ENCODE measurements at places on chromosomes 3 and 15.

DNA sequence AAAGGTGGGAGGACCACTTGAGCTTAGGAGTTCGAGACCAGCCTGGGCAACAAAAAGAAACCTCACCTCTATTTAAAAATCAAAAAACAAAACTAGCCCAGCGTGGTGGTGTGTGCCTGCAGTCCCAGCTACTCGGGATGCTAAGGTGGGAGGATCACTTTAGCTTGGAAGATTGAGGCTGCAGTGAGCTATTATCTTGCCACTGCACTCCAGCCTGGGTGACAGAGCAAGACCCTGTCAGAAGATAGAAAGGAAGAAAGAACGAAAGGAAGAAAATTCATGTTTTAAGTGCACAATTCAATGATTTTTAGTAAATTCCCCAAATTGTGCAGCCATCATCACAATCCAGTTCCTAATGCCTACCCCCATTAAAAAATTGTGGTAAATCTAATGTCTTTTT is 7.8 kb downstream of the FSD2 start:
- no peak for DNase-seq

GRCh38 chr3:170811515-170811914 is 58.5 kb downstream of the RPL22L1 start:
- no peak for DNase-seq

DNA sequence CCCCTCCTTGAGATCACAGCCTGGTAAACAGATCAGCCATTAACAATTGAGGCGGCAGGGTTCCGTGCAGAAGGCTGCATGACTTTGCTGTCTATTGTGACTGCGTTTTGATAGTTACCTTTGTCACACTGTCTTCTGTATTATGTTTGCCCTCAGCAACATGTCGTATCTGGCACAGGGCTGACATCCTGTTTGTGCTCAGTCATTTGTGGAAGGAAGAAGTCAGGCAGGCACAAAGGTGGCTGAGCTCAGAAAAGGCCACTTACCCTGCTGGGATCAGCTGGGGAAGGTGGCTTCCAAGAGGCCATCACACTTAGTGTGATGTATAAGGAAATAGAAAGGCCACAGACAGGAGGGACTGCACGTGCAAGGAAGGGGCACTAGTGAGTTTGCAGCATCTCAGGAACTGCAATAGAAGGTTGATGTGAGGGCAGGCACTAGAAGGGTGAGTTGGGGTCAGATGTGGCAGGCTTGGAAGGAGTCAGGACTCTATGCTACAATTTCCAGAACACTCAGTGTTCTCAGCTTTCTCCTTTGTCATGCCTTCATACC is 13.4 kb downstream of the PML start:
- DNase-seq, result peak; percentile 80

DNA sequence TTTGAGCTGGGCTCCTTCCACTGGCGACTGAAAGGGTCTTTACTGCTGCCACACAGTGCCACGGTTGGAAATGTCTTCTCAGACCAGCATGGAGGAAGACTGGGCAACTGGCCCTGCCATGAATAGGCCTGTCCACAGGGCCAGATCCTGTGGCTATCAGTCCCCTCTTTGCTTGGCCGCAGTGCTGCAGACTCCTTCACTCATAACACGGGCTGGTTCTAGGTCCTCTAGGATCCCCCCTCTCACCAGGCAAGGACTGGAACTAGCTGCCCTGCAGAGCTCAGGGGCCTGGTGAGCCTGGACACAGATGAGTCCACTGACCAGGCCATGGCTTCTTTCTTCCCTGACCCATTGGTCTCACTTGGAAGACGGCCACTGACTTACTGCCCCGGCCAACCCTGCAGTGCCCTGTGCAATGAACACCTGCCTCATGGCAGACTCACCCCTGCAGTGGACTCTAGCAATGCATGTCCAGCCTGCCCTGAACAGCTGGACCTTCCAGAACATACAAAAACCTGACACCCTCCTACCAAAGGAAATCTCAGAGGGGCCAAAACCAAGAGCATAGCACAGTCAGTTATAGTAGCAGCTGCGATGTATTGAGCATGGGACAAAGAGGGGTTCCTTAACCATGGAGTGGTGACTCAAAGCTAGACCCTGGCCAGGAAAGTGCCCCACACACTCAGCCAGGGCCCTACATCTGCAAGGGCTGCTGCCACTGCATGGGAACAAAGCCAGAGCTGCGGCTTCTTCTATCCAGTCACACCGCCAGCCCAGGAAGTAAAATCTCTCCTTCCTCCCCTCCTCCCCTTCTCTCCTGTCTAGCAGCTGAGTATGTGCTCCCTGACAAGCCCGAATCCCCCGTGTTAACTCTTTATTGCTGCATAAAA is 72.1 kb upstream of the ITGA11 start:
- DNase-seq, result no peak

DNA sequence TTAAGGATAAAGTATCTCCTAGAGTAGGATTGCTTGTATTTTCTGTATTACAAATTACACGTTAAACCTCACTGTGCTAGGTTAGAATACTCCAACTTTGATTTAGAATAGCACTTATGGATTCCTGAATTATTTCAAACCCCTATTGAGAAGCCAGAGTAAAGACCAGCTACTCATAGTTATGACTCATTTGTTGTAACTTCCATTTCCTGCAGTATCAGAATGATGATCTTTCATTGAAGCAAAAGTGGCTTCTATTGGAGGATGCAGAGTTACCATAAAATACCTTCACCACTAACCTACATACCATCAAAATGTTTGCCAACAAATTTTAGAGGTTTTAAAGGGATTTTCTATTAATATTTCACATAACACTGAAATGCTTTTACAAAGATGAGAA is 1322.7 kb upstream of the ALCAM start:
- no peak for DNase-seq

DNA sequence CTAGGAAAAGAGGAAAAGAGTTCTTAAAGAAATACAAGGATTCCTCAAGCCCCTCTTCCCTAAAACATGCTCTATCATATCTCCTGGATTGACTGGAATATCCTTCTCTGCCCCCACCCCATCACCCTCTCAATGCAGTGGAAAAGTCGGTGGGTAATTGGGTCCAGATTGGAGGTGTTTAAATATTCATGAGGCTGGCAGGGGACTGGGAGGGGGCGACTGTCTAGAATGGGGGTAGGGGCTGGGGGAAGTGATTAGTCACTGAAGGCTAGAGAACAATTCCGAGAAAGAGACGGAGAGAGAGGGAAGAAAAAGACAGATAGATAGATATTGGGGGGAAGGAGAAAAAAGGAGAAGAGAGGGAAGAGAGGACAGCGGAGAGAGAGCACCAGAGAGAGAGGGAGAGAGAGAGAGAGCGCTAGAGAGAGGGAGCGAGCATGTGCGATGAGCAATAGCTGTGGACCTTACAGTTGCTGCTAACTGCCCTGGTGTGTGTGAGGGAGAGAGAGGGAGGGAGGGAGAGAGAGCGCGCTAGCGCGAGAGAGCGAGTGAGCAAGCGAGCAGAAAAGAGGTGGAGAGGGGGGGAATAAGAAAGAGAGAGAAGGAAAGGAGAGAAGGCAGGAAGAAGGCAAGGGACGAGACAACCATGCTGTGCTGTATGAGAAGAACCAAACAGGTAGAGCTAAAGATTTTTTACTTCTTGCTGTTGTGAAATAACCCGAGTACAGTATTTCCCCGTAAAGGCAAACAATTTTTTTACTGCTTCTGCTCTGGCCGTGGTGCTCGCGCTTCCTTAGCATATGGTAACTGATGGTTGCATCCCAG is at the start of gene GAP43:
TSS of gene GAP43 (plus strand) at position 467 of the 825 bp plus-strand sequence. CDS start at position 647, 180 bp downstream.
- DNase-seq, result peak; percentile 18

- no peak for DNase-seq
Measured at GRCh38 chr3:63661242-63661641, 8.8 kb downstream of the SNTN start.

DNA sequence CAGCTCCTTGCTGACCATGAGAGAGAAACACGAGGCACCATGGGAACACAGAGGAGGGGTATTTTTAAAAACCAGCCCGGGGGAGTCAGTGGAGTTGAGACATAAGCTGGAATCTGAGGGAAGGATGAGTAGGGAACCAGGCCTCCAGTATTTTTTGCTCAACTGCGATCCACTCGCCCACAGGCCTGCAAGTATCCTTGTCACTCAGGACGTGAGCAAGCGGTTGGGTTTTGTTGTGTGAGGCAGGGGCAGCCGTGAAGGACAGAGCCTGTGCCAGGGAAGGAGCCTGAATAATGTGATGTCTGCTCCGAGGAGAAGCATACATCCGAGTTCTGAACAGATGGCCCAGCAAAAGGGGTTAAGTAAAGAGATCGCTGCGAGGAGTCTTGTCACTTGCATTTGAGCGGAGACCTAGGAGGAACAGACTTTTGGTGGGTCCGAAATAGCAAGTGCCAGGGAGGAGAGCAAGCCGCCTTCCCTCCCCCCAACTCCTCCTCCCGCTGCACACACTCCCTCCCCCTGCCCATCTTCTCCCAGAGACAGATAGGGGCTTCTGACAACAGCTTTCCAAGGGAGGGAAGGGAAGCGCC is 20.4 kb upstream of the NTRK3 start:
- DNase-seq, result no peak

DNA sequence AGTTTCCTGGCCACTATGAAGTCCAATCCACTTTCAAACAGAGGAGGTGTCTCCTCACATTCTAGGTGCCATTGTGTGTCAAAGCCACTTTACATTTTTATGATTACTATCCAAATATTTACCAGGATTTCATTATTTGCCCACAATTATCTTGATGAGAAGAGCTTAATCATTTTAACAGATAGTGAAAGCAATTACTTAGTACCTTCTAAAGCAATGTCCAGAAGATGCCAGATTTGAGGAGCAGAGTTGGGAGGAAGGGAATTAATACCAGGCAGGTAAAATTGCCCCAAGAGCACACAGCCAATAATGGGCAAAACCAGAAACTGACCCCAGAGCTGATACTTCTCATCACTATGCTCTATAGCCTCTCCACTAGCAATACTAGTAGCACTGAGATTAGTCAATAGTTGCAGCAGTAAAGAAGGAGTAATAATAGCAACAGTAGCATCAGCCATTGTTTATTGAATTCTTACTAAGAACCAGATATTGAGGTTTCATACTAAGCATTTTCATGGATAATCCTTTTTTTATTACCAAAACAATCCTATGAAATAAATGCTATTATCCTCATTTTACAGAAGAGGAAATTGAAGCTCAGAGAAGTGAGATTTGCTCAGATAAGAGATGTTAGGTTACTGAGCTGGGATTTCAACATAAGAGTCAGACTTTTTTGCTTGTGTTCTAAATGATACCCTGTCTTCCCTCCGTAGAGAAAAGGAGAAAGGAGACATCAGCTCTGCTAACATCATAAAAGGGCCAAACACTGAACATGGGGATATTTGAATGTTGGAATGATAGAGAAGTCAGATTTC is 509.3 kb upstream of the CFAP20DC start:
- DNase-seq, result peak; percentile 30

DNA sequence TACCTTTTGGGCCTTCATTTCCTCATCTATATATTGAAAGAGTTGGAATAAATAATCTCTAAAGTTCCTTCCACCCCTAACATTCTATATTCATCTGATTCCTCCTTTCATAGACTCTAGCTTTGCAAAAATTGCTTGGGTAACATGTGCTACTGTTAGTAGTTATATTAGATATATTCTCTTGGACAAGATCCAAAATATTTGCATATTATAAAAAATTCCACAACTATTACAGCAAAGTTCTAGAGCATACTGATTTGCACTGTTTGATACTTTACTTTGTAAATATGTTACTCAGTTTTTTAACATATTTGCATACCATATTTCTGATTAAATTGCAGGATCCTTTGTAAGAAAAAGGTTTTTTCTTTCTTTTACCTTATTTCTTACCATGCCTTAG is 95.9 kb upstream of the UBE2E2 start:
- no peak for DNase-seq

DNA sequence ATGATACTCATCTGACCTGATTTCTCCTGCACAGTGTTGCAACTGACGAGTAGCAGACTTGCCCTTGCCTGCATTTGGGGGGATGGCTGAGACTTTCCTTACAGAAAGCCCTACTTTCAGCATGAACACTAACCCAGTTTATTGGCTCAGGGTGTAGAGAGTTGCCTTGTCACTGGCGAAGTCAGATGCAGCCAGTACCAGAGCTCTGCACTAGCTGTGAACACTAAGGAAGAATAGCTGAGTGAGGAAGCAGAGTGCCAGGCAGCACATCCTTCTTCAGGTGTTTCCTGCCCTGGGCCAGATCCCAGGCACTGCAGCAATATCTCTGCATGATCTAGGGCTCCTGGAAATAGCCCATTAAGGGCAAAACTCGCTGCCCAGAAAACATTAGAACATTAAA is 154.0 kb upstream of the SYNPR start:
- DNase-seq, result no peak

- DNase-seq, result no peak
Measured at GRCh38 chr3:72018343-72018984, 233.5 kb upstream of the PROK2 start.

DNA sequence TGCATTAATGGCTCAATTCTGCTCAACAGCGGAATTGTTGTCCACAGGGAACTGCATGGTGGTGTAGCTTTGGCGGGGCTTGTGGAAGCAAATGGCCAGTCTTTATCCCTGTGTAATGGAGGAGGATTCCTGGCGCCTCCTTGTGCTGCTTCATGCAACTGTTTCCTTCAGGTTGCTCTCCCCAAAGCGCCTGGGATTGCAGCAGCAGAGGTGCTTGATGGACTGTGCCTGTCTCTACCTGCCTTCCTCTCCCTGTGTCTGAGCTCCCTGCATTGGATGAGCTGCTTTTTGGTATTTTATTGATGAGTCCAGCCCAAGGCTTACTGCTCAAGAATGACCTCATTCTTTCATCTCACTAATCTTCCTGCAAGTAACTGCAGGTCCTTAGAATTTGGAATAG is 72.9 kb upstream of the NDN start:
- DNase-seq, result no peak

- no peak for DNase-seq
Measured at GRCh38 chr15:49589030-49589429, 31.6 kb downstream of the FAM227B start.

DNA sequence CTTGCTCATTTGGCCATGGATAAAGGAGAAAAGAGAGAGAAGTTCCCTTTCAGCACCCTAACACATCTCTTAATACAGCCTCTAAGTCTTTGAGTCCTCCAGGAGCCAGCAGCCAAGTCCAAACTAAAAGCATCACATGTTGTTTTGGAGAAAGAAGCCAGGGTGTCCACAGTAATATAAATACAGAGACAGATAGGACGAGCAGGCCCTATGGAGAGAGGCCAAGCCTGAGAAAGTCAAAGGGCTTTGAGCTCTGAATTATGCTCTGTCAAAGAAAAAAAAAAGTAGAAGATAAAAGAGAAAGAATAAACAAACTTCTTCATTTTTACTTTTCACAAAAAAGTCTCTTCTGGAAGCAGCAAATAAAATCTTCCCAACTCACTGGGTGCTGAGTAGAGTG is 92.4 kb upstream of the THBS1 start:
- no peak for DNase-seq

DNA sequence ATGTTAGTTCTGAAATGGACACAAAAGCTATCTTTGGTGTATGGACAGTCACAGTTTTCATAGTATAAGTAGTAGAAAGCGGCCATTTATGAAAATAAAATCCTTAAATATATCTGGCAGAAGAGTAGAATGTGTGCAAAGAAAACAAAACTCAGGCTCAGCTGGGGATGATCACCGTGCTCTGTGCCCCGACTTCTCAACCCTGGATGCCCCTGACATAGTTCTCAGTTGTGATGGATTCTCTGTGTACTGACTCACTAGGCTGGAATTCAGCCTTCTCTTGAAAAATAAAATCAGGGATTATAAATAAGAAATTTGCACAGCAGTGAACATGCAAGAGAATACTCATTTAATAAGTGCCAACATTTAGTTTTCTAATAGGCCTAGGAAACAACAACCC is 925.1 kb upstream of the NR2F2 start:
- no peak for DNase-seq

Data from activated CD4-positive, alpha-beta T cell treated with anti-CD3 and anti-CD28 coated beads, Interleukin-2, amount 50 U/mL, for 16 hours (primary cell).